ENCODE measurements at places on chromosomes 13 and 19. TPM values are rescaled to one million over a fixed set of nuclear protein-coding genes. Genes with fewer than 3 reads are reported as not detected.

GRCh38 chr19:48319647-48320541 is 5.5 kb upstream of the EMP3 start:
- DNase-seq = no peak

DNA sequence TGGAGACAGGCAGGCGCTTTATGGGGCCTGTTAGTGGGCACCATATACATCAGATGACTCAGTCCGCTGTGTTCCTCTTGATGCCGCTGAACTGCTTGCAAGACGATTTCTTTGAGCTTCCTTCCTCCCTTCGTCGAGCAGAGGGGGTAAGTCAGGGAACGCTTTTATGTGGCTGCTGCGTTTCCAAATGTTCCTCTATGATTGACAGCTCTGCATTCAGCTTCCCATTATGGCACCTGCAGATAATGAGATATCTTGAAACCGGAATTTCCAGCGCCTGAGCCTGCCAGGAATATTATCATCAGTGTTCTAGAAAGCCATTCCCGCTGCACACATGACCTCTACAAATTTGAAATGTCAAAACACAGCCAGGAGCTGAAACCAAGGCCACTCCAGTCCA is 257.0 kb downstream of the TSHZ3 start:
- no peak for DNase-seq

- no peak for DNase-seq
Observed at GRCh38 chr19:30648866-30649862, 277.0 kb downstream of the ZNF536 start.

GRCh38 chr19:42571116-42571515 is 23.6 kb downstream of the CEACAM8 start:
- no peak for DNase-seq

DNA sequence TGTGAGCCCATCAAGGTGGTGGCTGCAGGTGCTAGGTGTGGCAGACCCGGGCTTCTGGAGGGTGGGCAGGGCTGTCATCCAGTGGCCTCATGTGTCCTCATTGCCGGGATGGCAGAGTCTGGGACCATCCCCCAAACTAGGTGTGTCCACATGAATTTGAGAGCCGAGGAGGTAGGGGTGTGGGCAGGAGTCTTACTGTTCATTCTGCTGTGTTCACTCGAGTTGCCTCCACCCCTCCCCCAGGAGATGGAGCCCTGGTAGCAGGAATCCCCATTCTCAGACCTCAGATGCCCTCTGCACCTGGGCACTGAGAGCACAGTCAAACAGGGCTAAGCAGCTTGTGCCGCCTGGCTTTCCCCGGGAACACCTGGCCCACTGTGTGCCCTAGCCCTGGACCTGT is 22.4 kb downstream of the NAXD start:
- DNase-seq = no peak

- DNase-seq = no peak
Observed at GRCh38 chr19:7595466-7596133, at the start of gene CAMSAP3. Gene CAMSAP3 (plus strand): TSS chr19:7595863. CDS start chr19:7596003, 140 bp downstream.

- DNase-seq = no peak
Observed at GRCh38 chr19:38021352-38021751, 114.3 kb downstream of the SIPA1L3 start.

GRCh38 chr13:20704459-20705069 is 1.1 kb downstream of the IL17D start:
- no peak for DNase-seq

DNA sequence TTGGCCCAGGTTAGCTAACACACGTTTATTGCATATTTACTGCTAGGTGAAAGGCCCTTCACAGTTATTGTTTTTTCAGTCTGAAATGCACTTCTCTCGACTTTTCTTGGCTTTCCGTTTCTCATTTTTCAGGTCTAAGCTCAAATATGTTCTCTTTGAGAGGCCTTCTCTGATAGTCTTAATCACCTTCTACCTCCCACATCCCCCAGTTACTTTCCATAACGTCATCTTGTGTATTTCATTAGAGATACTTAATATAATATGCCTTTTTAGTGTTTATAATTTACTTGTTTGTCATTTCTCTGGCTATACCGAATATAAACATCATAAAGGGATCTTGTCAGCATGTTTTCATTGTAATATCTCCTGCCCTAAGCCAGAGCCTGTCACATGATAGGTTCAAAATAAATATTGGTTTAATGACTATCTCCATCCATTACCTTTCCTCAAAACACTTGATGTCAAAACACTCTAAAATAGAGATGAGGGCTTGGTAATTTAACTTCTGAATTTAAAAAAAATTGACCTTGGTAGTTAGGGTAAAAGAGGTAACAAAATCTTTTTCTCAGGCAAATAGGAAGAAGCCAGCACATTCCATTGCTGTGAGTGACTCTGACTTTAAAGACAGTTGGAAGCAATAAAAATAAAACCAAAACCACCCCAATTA is 168.6 kb upstream of the RFC3 start:
- no peak for DNase-seq

DNA sequence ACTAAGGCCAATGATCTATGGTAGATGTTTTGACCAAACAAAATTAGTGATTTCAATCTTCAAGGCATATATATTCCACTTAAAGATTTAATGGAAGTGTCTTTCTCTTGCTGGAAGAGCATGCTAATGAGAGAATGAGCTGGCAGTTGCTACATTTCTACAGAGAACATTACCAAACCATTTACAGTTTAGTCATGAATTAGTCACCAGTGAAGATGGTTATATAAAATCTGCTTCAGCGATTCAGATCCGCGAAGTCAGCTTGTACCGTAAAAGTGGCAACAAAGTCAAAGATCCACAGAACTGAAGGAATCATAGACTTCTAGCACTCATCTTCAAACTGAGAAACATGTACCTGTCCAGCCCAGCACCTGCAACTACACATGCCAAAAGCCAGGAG is 156.3 kb downstream of the SLITRK5 start:
- DNase-seq = no peak

DNA sequence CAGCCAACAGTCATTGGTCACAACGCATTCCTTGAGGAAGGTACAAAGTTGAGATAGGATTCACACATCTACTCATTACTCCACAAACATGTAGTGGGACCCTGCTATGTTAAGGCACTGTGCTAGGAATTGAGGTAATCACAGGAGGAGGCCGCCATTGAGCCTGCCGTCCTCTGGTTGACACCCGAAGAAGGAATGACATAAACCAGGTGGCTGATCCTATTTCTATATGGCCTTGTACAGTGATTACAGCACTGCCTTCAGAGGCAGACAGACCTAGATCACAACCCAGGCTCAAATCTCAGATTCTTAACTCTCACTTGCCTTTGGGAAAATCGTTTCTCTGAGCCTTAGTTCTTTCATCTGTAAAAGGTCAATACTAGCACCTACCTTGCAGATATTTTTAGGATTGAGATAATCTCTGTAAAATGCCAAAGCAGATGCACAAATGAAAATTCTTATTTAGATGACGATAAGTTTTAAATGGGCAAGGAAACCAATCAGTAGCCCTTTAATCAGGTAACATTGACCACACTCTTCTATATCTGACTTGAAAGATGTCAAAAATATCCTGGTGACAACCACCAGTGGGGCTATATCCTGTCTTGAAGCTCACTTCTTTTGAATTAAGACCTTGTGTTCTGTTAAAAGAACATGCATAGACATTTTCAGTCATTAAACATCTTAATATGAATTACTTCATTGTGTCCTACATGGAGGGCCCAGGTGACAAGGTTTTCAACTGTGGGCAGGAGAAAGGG is 251.6 kb downstream of the KCTD12 start:
- no peak for DNase-seq

GRCh38 chr13:96984051-96984508 is 10.2 kb downstream of the OXGR1 start:
- no peak for DNase-seq

GRCh38 chr19:46901701-46902401 is 41.1 kb downstream of the ARHGAP35 start:
- no peak for DNase-seq

CDX2 gene
- 0.17 TPM for total RNA-seq

ZNF320 gene
- 11.2 TPM for total RNA-seq

CA11 gene
- total RNA-seq = 11.9 TPM

STOML3 gene
- total RNA-seq = not detected

KLK3 gene
- not detected for total RNA-seq

ZIK1 gene
- total RNA-seq = 4.6 TPM

STK11 gene
- total RNA-seq = 95.7 TPM

All from esophagus muscularis mucosa (tissue), 4 donors.